Natural killer cell (primary cell): ENCODE measurements at places on chromosomes 4 and X.
A peak's percentile ranks its signal among the peaks of the same experiment; 100 is the strongest.

- no peak for DNase-seq
- no peaks in the 10 kb centered on the region for H3K27me3 ChIP-seq
- no peaks in the 10 kb centered on the region for H3K36me3 ChIP-seq
- no peak overlapping the region for H3K4me3 ChIP-seq
- no peaks in the 10 kb centered on the region for H3K4me1 ChIP-seq
These were observed 55.7 kb upstream of the CDKN2AIP start for GRCh38 chr4:183388777-183389176.

DNA sequence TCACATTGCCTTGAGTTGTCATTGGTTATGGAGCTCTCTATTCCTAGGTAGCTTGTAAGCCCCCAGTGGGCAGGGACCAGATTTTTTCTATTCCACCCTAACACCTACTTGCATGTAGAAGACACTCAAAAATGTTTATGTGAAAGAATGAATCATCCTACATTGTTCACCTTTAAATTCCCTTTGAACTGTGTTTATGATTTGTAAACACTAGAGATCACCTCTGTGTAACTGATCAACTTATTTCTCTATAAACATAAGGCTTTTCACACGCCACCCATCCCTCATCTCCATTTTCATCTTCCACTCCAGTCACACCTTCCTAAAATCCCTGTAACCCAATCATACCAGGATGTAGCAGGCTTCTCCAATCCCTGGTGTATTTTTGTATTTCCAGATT, 142.6 kb upstream of the LEF1 start:
- H3K4me3 ChIP-seq, result no peak overlapping the region
- peaks cover 2% of the 10 kb centered on the region for H3K27me3 ChIP-seq
- H3K4me1 ChIP-seq, result no peaks in the 10 kb centered on the region
- no peak for DNase-seq

DNA sequence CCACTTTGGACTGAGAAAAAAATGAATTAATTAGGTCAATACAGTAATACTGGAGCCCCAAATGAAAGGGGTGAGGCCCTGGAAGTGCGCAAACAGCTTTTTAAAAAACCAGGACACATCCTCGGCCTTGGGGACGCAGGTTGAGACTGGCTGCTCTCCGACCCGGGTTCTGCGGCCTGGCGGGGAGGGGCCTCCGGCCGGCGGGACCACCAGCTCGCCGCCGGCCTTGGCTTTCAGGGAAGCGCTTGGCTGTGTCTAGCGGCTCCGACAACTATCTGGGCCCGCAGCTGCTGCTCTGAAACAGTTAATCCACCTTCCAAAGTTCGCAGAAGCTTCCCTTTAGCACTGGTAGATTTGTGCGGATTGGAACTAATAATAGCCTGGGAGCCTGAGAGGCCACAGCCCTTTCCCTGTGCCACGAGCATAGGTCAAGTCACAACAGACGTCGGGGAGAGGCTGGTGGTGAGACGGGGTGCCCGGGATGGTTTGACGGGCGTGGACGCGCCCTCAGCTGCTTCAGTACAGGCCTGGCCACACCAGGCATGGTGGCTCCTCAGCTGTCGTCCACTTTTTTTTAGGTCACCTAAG, 1.1 kb upstream of the SEL1L3 start:
- no peak overlapping the region for H3K27ac ChIP-seq
- peaks cover 26% of the 10 kb centered on the region for H3K4me1 ChIP-seq
- no peaks in the 10 kb centered on the region for H3K27me3 ChIP-seq

- no peaks in the 10 kb centered on the region for H3K27me3 ChIP-seq
- no peaks in the 10 kb centered on the region for H3K4me1 ChIP-seq
- H3K4me3 ChIP-seq, result no peak overlapping the region
These were observed 23.2 kb upstream of the PIGA start for GRCh38 chrX:15358533-15358932.

GRCh38 chr4:13484749-13485221, 645 bp upstream of the RAB28 start:
- peak overlapping the region; percentile 91 for H3K27ac ChIP-seq
- peak; percentile 81 for DNase-seq
- no peaks in the 10 kb centered on the region for H3K36me3 ChIP-seq
- H3K4me1 ChIP-seq, result peaks cover 18% of the 10 kb centered on the region
- peaks cover 3% of the 10 kb centered on the region for H3K27me3 ChIP-seq
- peak overlapping the region; percentile 58 for H3K4me3 ChIP-seq

- H3K27ac ChIP-seq, result no peak overlapping the region
- no peak for DNase-seq
- no peaks in the 10 kb centered on the region for H3K27me3 ChIP-seq
- H3K4me1 ChIP-seq, result peaks cover 12% of the 10 kb centered on the region
- H3K4me3 ChIP-seq, result no peak overlapping the region
These were observed 1.5 kb downstream of the HPRT1 start for GRCh38 chrX:134461437-134461836.

DNA sequence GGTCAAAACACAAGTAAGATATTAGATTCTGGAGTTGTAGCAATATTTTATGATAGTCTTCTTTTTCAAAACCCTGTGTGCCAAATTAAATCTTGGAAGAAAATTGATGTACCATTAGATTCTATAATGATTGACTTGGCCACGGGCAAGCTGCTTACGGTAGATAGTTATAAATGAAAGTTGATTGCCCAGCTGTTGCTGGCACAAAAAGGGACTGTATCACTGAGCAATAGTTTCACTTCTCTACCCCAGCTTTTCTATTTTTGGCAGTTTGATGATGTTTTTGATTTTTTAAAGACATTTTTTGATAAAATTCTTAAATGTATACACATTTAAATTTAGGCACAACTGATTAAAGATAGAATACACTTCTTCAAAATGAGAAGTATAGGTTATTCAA, 333.3 kb downstream of the TRAM1L1 start:
- no peak overlapping the region for H3K27ac ChIP-seq
- H3K4me3 ChIP-seq, result no peak overlapping the region

DNA sequence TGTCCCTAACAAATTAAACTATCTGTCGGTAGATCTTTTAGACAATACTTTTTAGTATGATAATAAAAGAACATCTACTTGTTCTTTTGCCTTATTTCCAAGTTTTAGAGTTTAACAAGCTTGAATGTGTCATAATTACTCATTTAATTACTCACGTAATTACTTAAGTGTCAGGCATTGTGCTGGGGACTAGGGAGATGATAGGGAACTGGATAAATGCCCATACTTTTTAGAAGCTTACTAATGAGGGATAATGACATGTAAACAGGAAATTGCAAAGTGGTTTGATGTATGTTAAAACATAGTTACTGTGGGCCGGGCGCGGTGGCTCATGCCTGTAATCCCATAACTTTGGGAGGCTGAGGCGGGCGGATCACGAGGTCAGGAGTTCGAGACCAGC, 158.3 kb downstream of the DMD start:
- no peak overlapping the region for H3K27ac ChIP-seq
- no peaks in the 10 kb centered on the region for H3K27me3 ChIP-seq
- no peaks in the 10 kb centered on the region for H3K36me3 ChIP-seq
- no peaks in the 10 kb centered on the region for H3K4me1 ChIP-seq
- no peak overlapping the region for H3K4me3 ChIP-seq
- no peak for DNase-seq

- DNase-seq, result no peak
- peaks cover 11% of the 10 kb centered on the region for H3K4me1 ChIP-seq
- no peaks in the 10 kb centered on the region for H3K36me3 ChIP-seq
- no peak overlapping the region for H3K27ac ChIP-seq
These were observed 28.6 kb upstream of the KIAA0232 start for GRCh38 chr4:6753891-6754290.

GRCh38 chr4:174582463-174582862, 60.2 kb upstream of the HPGD start:
- H3K27me3 ChIP-seq, result no peaks in the 10 kb centered on the region
- H3K27ac ChIP-seq, result no peak overlapping the region
- H3K36me3 ChIP-seq, result no peaks in the 10 kb centered on the region
- H3K4me1 ChIP-seq, result no peaks in the 10 kb centered on the region
- no peak overlapping the region for H3K4me3 ChIP-seq
- no peak for DNase-seq
